ENCODE measurements at places on chromosomes 2 and 18.

- DNase-seq = no peak
These were observed 73.0 kb downstream of the NCKAP5 start for GRCh38 chr2:133495226-133495625.

DNA sequence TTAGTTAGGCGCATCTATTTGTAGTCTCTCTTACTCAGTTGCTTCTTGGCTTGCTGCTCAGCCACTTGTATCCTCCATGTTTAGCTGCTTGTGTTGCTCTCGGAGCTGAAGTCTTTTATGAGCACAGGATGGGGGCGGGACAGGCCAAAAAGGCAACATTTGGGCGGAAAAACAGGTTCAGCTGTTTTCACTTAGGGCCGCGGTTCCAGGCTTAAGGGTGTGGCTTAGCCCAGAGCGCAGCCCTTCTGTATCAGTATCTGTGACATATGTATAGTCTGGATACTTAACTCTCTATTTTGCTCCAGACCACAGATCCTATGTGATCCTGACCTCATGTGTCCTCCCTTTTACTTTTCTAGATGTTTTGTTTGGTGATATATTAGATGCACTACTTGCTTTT lies 763.5 kb downstream of the SUCLG1 start:
- no peak for DNase-seq

- no peak for DNase-seq
These were observed 54.3 kb downstream of the BOLA3 start for GRCh38 chr2:74093426-74093825.

DNA sequence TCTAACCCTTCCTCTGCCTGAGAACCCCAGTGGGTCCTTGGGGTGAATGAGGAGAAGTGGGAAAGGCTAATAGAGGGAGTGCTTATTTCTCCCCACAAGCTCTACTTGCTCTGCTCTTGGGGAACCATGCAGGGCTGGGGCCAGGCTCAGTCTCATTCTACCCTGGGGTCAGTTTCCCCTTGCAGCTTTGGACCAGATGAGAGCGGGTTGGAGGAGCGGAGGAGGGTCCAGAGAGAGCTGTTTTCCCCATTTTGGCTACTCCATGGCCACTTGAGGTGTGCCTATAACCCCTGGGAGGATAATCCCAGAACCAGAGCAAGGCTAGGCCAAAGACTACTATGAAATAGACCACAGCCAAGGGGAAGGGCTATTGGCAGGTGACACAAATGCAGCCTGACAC lies 29.6 kb downstream of the PLB1 start:
- no peak for DNase-seq

GRCh38 chr2:105910497-105911238 lies 166.0 kb downstream of the NCK2 start:
- DNase-seq = no peak

- no peak for DNase-seq
These were observed 819.8 kb upstream of the ID2 start for GRCh38 chr2:7861910-7862702.

GRCh38 chr2:10004401-10004800 lies 38.9 kb upstream of the KLF11 start:
- DNase-seq = no peak

Measured in stimulated activated CD8-positive, alpha-beta memory T cell treated with anti-CD3 and anti-CD28 coated beads, Interleukin-2, amount 100 ng/mL, for 1 hour (primary cell).